Thyroid gland (tissue), 4 donors: ENCODE measurements at places on chromosomes 1 and 21. TPM values are rescaled to one million over a fixed set of nuclear protein-coding genes. Genes with fewer than 3 reads are reported as not detected.

SLC22A15 gene
- total RNA-seq, result 7.7 TPM

FCRL2 gene
- not detected for total RNA-seq

SPRR2G gene
- not detected for total RNA-seq

DPT gene
- 141 TPM for total RNA-seq

KCNN3 gene
- 3.5 TPM for total RNA-seq

DIRAS3 gene
- 2.4 TPM for total RNA-seq

RNU1-2 gene
- total RNA-seq, result under 0.01 TPM

DOCK7 gene
- 41.7 TPM for total RNA-seq

FOXO6 gene
- 1.1 TPM for total RNA-seq

FNDC5 gene
- total RNA-seq, result 1.8 TPM

SHISAL2A gene
- total RNA-seq, result not detected

DDAH1 gene
- total RNA-seq, result 64.2 TPM

IPO13 gene
- 45.3 TPM for total RNA-seq

ST6GALNAC3 gene
- 17.4 TPM for total RNA-seq

OR2T35 gene
- total RNA-seq, result not detected

FMO1 gene
- 1.2 TPM for total RNA-seq

KRTAP13-2 gene
- total RNA-seq, result not detected

AGRN gene
- total RNA-seq, result 147 TPM

PLEKHA6 gene
- 2.9 TPM for total RNA-seq

HES3 gene
- not detected for total RNA-seq

FAAH gene
- total RNA-seq, result 128 TPM

NDUFS5 gene
- 631 TPM for total RNA-seq

OXCT2 gene
- 8.2 TPM for total RNA-seq

CROCC gene
- 15.2 TPM for total RNA-seq

CELA2A gene
- not detected for total RNA-seq

AKR7A3 gene
- total RNA-seq, result 3.5 TPM

OR6K3 gene
- not detected for total RNA-seq

JUN gene
- total RNA-seq, result 283 TPM

DEPDC1 gene
- total RNA-seq, result not detected
